ENCODE measurements at places on chromosomes 12 and 14.

GRCh38 chr12:122203301-122204166, at the start of gene B3GNT4:
Gene B3GNT4 (plus strand): TSS chr12:122203709. CDS start chr12:122204619, 910 bp downstream.
- peak; percentile 60 for DNase-seq

- no peak for DNase-seq
Measured at GRCh38 chr14:43914041-43914693, 592.9 kb downstream of the FSCB start.

DNA sequence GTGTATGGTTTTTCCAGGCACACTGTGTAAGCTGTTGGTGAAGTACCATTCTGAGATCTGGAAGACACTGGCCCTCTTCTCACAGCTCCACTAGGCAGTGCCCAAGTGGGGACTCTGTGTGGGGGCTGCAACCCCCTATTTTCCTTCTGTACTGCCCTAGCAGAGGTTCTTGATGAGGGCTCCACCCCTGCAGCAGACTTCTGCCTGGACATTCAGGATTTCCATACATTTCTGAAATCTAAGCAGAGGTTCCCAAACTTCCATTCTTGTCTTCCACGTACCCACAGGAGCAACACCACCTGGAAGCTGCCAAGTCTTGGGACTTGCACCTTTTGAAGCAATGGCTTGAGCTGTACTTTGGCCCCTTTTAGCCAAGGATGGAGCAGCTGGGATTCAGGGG, 85.2 kb upstream of the PRMT8 start:
- no peak for DNase-seq

DNA sequence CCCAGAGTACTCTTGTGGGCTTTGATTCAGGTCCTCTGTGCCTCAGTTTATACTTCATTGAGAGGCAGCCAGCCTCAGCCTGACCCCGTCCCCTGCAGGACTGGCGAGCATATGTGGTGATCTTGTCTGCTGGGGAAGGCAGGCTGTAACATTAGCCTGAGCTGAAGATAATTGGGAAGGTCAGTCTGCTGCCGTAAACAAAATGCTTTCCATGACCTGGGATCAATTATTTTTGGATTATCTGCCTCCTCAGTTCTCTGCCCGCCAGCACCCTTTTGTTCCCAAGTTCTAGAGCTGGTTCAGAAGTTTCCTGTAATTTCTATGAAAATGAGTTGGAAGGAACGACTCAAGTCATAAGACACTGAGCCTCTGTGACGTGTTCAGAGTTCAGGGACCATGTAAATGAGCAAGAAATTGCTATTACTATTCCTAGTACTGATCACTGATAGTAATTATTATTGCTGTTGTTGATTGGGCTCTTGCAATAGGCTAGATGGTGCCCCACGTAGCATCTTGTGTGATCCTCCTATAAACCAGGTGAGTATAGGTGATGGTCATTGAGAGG, 4.5 kb downstream of the ORAI1 start:
- no peak for DNase-seq

All from T-helper 22 cell (primary cell).